ENCODE measurements at places on chromosomes 12 and 14. TPM values are rescaled to one million over a fixed set of nuclear protein-coding genes. Genes with fewer than 3 reads are reported as not detected.

Gene SLC38A6
- total RNA-seq: 3.1 TPM

- peak; percentile 66 for DNase-seq
These were observed 42.0 kb upstream of the GPR68 start for GRCh38 chr14:91286530-91286937.

DNA sequence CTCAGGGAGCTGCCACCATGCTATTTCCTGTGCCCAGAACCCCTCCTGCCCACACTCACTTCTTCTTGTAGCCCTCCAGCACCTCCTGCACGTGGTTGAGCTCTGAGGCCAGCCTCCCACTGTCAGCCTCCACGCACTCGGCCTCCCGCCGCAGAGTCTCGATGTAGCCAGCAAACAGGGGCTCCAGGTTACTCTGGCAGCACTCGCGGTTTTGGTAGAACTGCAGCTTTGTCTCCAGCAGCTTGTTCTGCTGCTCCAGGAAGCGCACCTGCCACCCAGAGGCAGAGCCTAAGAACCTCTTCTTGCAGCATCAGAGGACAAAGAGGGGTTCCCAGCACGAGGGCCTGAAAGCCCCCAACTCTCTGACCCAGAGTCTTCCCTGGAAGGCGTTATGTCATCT lies 2.1 kb downstream of the KRT83 start:
- DNase-seq: no peak

Gene LRTM2
- total RNA-seq: not detected

DNA sequence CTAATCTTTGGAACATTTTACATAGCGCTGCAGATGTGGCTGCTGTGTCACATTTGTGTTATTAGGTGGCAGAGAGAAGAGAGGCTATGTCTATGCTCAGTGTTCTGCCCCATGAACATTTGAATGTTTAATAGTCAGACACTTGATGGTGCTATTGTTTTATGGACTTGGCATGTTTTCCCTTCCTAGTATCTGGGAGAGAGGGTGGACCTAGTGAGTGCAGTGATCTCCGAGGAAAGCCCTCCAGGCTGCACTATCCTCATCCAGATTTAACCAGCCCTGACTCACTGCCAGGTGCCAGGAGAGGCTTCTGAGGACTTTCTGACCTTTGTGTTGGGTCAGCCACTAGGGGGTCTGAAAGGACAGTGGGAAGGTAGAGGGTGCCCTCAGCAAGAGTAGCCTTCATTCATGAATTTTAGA lies 24.3 kb downstream of the ZFC3H1 start:
- DNase-seq: no peak

DNA sequence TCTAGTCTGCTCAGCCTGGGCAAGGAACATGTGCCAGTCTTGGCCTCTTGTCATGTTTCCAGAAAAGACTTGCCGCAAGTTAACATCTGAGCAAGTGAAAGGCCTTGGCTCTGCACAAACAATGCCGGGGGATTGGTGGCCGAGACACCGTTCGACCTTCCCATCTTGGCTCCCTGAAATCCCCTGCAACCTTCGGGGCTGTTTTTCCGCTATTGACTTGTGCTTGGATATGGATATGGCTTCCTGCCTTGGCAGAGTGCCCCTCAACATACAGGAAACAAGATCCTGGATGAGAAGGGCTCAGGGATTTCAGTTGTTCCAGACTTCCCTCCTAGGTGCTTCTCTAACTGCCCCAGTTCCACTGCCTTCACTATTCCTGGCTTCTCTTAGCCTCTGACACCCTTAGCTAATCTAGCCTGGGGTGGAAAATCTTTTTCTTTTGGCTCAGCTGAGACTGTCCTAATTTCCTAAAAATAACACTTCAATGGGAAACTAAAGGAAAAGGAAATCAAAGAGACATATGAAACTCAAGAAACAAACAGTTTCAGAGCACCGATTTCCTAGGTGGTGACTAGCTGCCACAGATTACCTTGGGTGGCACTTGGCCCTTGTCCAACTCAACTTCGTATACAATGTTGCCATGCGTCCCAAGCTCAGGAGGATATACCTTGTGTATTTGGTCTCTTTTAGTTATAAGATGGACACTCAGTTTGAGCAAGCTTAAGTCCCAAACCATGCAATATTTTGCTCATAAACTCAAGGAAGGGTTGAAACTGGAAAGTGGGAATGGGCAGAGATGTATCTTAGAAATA lies 33.9 kb downstream of the RDH12 start:
- DNase-seq: no peak

Gene HVCN1
- total RNA-seq: 6.8 TPM

DNA sequence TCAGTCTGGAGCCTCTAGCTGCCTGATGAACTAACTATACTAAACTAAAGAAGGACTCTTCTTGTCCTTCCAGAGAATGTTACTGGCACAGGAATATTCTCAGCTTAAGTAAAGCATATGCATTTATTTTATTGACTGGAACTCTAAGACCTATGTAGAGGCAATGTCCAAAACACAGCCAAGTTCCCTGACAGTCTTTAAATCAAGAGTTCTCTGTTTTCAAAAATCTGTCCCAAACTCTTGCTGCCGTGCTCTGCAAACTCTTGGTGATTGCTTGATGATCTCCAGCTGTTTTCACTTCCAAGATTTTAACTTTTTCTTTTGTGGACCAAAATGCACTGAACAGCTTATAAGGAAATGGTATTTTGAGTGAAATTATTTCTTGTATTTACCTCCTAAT lies 67.5 kb upstream of the DAAM1 start:
- no peak for DNase-seq

DNA sequence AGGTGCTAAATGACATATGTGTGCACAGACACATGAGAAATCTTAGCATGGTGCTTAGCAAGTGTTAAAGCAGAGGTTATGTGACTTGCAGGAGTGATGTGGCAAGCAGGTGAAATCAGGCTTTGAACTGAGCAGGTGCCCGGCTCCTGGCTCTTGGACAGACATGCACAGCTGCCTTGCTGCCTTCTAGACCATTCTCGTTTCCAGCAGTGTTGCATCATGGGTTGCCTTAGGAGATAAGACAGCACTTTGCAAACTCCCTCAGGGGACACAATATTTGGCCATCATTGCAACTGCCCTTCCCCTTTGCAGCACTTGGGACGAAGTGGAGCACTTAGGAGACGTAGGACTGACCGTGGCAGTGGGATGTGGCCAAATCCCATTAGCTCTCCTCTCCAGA lies 17.2 kb upstream of the GSC start:
- DNase-seq: no peak

Gene BAZ1A
- total RNA-seq: 7.6 TPM

Gene MANSC4
- total RNA-seq: not detected

- DNase-seq: no peak
These were observed 6.0 kb downstream of the EXOC3L4 start for GRCh38 chr14:103100281-103101121.

- DNase-seq: no peak
These were observed 44.0 kb downstream of the CCER1 start for GRCh38 chr12:90910958-90911357.

- no peak for DNase-seq
These were observed 107.7 kb upstream of the FKBP4 start for GRCh38 chr12:2687058-2687457.

- no peak for DNase-seq
These were observed 11.4 kb upstream of the PKP2 start for GRCh38 chr12:32907898-32908476.

DNA sequence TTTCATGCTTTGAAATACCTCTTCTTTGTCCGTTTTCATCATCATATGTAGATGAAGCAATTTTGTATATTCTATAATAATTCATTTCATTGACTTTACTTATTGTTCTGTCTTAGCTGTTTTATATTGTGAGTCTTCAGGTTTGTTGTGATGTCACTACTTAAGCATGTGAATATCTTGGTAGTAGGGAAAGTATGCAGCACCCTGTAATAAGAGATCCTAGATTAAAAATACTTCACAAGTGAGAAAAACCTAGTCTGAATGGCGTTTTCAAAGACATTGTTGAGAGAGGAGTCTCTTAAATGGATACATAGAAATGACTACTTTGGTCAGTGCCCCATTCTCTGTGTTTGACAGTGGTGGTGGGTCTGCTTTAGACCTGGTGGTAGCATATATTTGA lies 61.4 kb downstream of the SLC16A7 start:
- no peak for DNase-seq

GRCh38 chr14:34049790-34050189 lies 98.9 kb upstream of the EGLN3 start:
- DNase-seq: no peak

GRCh38 chr14:106683631-106684030 lies 1157.2 kb downstream of the TMEM121 start:
- no peak for DNase-seq

Gene BDKRB1
- total RNA-seq: not detected

Gene ACAD10
- total RNA-seq: 30.2 TPM

- no peak for DNase-seq
These were observed 36.5 kb downstream of the CIT start for GRCh38 chr12:119840582-119840981.

DNA sequence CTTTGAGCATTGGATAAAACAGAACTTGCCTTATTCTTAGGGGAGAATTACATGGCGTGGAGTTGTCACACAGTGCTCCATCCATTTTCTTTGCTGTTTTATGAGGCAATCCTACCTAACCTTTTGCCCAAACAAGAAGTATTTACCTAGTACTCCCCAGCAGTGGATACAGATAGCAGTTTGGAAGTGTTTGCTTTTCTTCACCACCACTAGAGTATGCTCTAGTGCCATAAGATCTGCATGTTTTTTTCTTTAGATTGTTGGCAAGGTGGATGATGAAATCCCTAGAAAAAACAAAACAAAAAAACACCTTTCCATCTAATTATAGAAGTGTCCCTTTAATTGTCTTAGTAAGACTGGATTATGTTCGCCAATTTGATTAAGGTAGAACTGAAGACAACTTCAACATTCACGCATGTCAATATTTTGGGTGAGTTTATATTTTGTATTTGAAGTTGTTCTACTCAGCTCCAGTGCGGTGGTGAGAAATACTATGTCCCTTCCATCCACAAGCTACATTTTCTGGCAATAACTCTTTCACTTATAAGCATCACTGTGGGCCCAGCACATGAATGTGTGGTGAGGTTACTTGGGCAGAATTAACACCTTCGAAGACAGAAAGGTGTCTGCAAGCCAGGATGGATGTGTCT lies 23.6 kb upstream of the TMEM260 start:
- no peak for DNase-seq

GRCh38 chr12:97063292-97063935 lies 156.4 kb downstream of the NEDD1 start:
- no peak for DNase-seq

GRCh38 chr12:79690142-79690637 lies 574 bp downstream of the PAWR start:
- no peak for DNase-seq

DNA sequence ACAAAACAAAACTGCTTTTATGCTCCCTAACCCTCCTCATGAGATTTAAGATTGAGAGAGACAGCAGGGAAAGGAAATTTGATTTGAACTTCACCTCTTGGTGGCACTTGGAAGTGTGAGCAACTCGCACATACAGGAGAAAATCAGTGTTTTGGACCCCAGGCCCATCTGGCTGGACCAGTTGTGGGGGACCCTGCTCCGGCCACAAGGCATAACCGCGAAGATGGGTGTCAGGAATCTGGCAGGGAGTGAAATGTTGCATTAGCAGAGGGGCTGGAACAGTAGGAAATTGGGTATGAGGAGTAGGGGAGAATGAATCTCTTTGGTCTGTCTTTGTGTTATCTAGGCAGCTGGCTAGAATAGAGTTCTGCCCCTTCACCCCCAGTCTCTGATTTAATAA lies 1.2 kb downstream of the CIROP start:
- DNase-seq: no peak

- DNase-seq: no peak
These were observed 7.4 kb downstream of the DEGS2 start for GRCh38 chr14:100152091-100152490.

DNA sequence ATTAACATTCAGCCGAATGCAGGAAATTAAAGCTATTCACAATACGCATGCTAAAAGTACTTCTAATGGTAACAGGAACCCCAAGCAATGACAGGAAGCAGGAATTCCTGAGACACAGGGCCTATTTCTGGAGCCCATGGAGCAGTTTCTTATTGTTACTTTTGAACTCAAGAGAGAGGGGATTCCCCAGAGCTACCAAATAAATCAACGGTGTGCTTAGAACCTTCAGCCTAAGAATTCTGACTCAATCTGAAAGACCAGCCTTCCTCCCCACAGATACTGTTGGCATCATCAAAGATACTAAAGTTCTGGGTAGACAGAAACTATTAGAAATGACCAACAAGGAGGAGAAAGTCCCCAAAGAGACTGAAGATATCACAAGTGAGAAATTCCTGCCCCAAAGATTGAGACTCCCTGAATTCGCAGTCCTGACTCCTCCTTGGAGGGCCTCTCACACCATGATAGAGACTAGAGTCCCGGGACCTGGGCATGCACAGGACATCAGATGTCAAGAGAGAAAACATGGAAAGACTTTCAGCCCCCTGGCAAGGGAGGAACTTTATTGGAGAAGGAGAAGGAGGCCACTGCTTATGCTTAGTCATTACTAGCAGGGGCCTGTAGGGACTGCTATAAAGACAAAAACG lies 32.7 kb downstream of the RTRAF start:
- DNase-seq: no peak

Gene GAS2L3
- total RNA-seq: 1.3 TPM

- peak; percentile 52 for DNase-seq
These were observed 37.6 kb downstream of the SPTB start for GRCh38 chr14:64841772-64842750.

GRCh38 chr12:110108309-110109036 lies 15.7 kb upstream of the IFT81 start:
- DNase-seq: no peak

DNA sequence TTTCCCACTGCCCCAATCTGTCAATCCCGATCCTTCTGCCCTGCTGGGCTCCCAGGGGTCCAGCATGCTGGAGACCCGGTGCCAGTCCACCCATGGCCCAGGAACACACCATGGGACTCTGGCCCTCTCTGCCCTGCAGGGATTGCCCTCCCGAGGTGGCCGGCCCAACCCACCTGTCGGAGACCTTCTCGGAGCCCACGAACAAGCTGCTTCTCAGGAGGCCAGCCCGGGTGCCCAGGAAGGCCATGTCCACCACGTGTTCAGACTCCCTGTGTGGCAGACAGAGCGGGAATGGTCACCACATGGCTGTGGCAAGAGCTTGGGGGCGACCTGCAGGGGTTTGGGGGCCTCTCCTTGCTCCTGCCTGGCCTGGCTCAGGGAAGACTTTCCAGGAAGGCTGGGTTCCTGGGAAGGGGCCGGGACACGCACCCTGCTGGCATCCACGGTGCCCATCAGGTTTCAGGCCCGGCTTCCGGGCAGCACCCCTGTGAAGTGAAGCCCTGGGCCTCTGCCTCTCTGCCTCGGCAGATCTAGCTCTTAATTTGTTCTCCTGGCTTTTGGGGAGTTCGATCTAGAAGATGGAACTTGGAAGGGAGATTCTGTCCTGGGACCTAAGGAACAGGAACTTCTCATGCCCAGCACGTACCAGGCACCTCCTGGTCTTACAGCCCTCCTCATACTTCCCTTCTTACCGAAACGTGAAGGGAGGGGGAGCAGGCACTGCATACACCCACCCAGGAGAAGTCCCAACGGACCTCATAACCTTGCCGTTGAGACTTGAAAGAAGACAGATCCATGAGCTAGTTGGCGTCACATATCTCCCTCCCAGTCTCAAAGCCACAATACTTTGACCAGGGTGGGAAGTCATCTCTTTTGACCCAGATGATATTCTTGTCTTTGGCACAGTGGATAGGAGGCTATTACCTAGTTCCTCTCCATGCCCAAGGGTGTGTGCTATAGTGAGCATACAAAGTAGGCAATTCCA lies 26.3 kb downstream of the LRTM2 start:
- DNase-seq: no peak
